Activated T-cell treated with anti-CD3 and anti-CD28 coated beads for 1 hour (primary cell): ENCODE measurements at places on chromosomes 6 and 20.

DNA sequence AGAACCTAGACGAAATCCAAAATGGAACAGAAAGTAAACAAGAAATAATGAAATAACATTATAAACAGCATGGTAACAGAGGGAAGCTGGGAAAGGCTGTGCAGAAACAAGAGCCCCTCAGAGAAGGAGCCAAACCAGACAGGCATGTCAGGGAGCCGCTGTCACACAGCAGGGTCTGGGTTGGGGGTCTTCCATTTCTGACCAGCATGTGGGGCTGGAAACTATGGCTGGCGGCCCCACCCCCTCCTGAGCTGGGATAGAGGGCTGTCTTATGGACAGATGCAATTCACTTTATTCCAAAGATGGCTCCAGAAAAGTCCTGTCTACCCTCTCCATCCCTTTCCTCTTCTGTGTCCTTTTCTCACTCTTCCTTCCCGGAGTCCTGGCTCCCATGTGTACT is 27.3 kb downstream of the C6orf89 start:
- DNase-seq = no peak

DNA sequence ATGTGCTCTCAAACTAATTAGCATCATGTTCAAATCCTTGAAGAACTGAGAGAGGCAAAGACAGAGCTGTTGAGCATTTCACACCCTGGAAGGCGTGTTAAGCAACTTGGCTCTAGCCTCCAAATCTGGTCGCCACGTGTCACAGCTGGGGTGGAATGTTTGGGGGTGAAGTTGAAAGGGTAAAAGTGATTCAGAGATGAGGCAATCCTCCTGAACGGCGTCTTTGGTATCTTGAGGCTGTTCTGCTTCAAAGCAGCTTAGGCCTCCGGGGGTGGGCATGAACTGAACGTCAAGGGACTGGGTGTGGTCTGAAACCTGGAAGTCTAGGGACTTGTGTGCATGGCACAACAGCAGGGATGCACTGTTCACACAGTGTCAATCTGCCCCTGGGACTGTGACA is 62.3 kb downstream of the TRAM2 start:
- DNase-seq = no peak

DNA sequence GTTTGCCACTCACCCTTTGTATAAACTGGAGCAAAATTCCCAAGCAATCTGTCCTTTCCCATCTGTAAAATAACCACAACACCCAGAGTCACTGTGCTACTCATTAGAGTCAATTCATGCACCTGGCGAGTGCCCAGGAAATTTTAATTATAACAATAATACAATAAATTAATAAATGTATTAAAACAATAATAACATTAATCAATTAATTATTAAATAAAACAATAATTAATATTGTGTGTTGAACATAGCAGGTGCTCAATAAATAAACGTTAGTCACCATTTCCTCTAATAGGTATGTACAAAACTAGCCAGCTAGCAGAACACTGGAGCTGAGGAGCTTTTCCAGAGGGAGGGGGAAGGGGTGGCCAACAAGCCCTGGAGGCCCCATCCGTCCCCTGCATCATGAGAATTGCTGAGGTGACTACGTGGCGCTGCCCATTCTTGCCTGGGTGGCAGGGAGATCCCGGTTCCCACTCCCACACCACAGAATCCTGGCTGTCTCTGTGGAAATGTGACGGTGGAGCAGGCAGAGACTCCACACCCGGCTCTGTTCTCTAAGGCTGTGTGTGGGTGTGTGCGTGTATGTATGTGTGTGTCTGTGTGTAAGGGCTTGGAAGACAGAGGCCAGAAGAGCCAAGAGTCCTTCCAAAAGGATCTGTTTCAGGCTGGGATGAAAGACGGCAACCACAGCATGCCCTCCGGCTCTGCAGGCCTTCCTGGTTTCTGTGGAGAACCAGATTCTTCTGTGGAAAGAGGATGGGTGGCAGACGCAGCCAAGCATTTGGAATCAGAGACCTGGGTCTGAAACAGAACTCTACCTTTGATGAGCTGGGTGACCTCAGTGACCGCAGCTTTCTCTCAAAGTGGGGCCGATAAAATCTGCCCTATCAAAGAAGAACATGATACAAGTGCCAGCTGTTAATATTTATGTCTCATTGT is 18.8 kb upstream of the EZR start:
- DNase-seq = no peak

- DNase-seq = no peak
Observed at GRCh38 chr6:52566853-52567279, 10.0 kb downstream of the TRAM2 start.

GRCh38 chr6:160055813-160056212 is 65.8 kb upstream of the SLC22A1 start:
- no peak for DNase-seq

GRCh38 chr6:161038229-161039031 is 46.9 kb downstream of the MAP3K4 start:
- DNase-seq = no peak

GRCh38 chr6:27295301-27296079 is 16.6 kb downstream of the POM121L2 start:
- no peak for DNase-seq

- DNase-seq = no peak
Observed at GRCh38 chr20:8464368-8464767, 332.3 kb downstream of the PLCB1 start.
